Pancreas (tissue), 10 donors: ENCODE measurements at places on chromosomes 13 and 19. TPM values are rescaled to one million over a fixed set of nuclear protein-coding genes. Genes with fewer than 3 reads are reported as not detected.

The DPF1 gene
- total RNA-seq, result not detected

The HS6ST3 gene
- total RNA-seq, result 1.6 TPM

The CPB2 gene
- not detected for total RNA-seq

The CYP4F11 gene
- total RNA-seq, result 0.32 TPM

The COG3 gene
- 16.4 TPM for total RNA-seq

The ZSWIM9 gene
- total RNA-seq, result 3.8 TPM

The TMEM238 gene
- 32.7 TPM for total RNA-seq
